ENCODE measurements at places on chromosomes 12 and 14. TPM values are rescaled to one million over a fixed set of nuclear protein-coding genes. Genes with fewer than 3 reads are reported as not detected.
A peak's percentile ranks its signal among the peaks of the same experiment; 100 is the strongest.

The FAM186B gene
- polyA plus RNA-seq = 2.5 TPM

The CLEC1B gene
- 1.2 TPM for polyA plus RNA-seq

The SLC15A5 gene
- polyA plus RNA-seq = not detected

The ACOT6 gene
- not detected for polyA plus RNA-seq

GRCh38 chr12:132367071-132367851 is 37.9 kb upstream of the GALNT9 start:
- peak; percentile 61 for DNase-seq

GRCh38 chr12:109767991-109768900 is 54.6 kb downstream of the FAM222A start:
- no peak for DNase-seq

DNA sequence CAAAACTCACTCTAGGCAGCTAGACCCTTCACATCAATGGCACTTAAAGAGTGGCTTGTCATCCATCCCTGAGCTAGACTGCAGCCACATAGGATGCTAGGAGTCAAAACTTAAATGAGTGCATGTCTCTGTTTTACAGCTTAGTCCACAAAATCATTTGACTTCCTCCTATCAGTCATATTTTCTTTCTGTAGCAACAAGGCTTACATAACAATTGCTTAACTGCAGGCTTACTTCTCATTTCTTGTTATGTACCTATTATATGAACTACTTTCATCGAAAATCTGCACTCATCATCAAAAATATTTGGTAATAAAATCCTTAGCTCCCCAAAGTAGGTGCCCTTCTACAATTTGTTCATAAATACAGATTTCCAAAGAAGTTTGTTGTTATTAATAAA is 30.1 kb downstream of the CLEC1A start:
- no peak for DNase-seq

The DIABLO gene
- 55.0 TPM for polyA plus RNA-seq

The OTOGL gene
- 0.55 TPM for polyA plus RNA-seq
